ENCODE measurements at places on chromosomes 2 and 18.
A peak's percentile ranks its signal among the peaks of the same experiment; 100 is the strongest.

DNA sequence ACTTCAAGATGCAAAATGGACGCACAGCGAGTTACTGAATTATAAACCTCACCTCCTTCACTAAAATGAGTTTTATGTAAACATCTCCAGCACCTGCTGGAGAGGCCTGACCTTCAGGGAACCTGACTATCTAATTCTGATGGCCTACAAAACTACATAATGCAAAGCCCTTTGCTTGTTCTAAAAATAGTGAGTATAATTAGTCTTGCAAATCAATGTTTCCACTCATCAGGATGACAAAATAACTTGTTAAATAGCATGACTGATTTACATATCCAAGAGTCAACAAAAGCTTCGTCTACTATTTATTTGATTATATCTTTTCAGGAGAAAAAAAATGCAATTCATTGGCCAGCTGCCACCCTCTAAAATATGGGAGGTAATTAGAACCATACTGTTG is 326.3 kb upstream of the MC4R start:
- DNase-seq = no peak

- DNase-seq = no peak
Measured at GRCh38 chr2:215794829-215795546, 218.4 kb downstream of the MREG start.

GRCh38 chr2:25743132-25743830 is 69.9 kb upstream of the DTNB start:
- no peak for DNase-seq

- no peak for DNase-seq
Measured at GRCh38 chr18:67432806-67433205, 83.7 kb downstream of the DSEL start.

DNA sequence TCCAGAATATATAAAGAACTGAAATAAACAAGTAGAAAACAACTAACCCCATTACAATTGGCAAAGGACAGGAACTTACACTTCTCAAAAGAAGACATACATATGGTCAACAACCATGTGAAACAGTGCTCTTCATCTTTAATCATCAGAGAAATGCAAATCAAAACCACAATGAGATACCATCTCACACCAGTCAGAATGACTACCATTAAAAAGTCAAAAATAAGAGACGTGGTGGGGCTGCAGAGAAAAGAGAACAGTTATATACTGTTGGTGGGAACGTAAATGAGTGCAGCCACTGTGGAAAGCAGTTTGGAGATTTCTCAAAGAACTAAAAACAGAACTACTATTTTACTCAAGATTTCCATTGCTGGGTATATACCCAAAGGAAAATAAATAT is 1696.3 kb upstream of the TMEFF2 start:
- DNase-seq = no peak

GRCh38 chr2:21928292-21928691 is 804.5 kb downstream of the TDRD15 start:
- no peak for DNase-seq

GRCh38 chr2:120878970-120879369 is 143.3 kb downstream of the GLI2 start:
- no peak for DNase-seq

GRCh38 chr2:156648522-156648921 is 212.3 kb downstream of the GPD2 start:
- no peak for DNase-seq

- DNase-seq = no peak
Measured at GRCh38 chr18:41043876-41044275, 911.2 kb upstream of the PIK3C3 start.

DNA sequence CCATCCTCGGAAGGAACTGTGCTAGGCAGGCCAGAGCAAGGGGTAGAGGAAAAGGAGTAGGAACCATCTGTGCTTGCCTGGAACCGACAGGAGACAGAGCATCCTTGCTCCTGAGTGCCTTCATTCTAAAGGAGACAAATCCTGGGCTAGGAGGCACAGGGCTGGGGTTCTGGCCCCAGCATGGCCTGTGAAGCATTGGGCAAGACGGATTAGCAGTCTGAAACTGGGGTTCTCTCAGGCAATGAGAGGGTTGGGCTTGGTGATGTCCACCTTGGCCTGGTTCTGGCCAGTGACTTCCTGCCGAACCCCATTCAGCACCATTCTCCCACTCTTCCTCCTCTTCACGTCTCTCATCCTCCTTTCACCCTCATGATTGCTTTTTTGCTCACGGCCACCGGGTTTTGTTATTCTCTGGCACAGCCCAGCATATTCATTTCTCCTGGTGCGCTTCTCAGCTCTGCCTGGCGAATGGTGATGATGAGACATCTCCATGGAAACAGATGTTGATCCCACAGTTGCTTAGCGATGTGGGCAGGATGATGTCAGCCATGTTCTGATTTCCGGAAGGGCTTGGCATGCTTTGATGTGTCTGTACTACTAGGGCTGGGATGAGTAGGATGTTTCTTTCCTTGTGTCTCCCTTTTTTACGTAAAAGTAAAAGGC is 127.7 kb downstream of the CAPN13 start:
- DNase-seq = no peak

GRCh38 chr18:59846814-59847490 is 52.8 kb upstream of the PMAIP1 start:
- DNase-seq = peak; percentile 49

DNA sequence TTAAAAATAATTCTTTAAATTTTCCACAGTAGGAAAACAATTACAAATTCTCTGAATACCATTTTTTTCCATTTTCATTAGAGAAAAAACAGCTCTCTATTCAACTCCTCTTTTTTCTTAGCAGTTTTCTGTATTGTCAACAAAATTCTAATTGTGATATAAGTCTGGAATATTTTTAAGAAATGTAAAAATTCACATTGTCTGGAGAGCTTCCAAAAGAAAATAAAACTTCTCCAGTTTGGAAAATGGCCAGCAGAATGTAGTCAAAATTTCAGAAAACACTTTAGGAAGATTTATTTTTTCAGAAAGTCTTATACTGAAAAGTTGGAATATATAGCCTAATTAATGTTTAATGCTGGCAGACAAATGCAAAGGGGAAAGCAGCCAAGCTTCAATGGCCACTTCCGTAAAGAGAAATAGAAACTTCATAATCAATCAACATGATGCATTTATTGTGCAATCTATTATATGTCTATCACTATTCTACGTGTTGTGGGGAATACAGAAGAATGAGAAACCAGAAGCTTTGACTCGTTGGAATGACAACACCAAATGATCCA is 733.2 kb upstream of the PKDCC start:
- no peak for DNase-seq

GRCh38 chr2:224069172-224069571 is 30.1 kb upstream of the SERPINE2 start:
- DNase-seq = no peak

GRCh38 chr18:30625961-30626360 is 416.6 kb downstream of the DSC3 start:
- no peak for DNase-seq

DNA sequence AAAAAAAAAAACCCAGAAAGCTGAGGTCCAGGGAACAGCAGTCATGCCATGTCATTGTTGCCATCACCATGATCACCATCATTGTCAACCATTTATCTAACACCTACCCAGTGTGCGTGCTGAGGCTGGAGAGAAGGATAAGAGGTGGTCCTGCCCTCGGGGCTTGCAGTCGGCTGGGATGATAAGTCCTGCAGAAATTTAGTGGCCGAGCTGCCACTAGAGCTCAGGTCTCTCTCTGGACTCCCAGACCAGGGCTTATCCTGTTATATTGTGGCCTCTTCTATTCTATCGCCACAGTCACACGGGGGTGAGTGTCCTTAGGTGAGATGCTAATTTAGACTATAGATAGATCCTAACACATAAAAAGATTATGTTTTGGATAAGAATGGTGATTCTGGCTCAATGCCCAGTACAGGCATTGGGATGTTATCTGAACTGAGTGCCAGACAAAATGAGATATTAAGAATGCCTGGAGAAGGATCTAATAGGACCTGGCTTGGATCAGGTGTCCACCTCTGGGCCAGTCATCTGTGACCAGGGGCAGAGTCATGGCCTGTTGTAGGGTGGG is 43.2 kb upstream of the YWHAQ start:
- DNase-seq = no peak

GRCh38 chr2:227634201-227634600 is 16.9 kb downstream of the SCYGR4 start:
- DNase-seq = no peak

GRCh38 chr2:71129114-71129901 is 721 bp downstream of the MCEE start:
- DNase-seq = no peak

DNA sequence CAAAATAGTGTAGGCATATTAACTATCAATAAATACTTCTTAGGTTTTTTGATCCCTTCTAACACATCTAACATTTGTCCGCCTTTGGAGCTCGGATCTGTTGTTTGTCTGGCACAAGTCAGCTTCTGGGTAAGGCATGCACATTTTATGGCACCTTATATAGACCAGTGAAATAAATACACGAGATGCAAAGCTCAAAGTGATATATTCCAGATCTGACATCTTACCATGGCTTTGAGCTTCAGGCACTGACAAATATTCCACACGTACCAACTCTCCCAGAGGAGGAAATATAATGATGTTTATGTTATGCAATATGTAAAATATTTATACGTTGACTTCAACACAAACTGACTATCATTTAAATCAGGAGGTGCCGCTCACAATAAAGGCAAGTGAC is 430.1 kb upstream of the SMIM21 start:
- DNase-seq = no peak

GRCh38 chr2:42057159-42057901 is 9.5 kb downstream of the PKDCC start:
- DNase-seq = no peak

DNA sequence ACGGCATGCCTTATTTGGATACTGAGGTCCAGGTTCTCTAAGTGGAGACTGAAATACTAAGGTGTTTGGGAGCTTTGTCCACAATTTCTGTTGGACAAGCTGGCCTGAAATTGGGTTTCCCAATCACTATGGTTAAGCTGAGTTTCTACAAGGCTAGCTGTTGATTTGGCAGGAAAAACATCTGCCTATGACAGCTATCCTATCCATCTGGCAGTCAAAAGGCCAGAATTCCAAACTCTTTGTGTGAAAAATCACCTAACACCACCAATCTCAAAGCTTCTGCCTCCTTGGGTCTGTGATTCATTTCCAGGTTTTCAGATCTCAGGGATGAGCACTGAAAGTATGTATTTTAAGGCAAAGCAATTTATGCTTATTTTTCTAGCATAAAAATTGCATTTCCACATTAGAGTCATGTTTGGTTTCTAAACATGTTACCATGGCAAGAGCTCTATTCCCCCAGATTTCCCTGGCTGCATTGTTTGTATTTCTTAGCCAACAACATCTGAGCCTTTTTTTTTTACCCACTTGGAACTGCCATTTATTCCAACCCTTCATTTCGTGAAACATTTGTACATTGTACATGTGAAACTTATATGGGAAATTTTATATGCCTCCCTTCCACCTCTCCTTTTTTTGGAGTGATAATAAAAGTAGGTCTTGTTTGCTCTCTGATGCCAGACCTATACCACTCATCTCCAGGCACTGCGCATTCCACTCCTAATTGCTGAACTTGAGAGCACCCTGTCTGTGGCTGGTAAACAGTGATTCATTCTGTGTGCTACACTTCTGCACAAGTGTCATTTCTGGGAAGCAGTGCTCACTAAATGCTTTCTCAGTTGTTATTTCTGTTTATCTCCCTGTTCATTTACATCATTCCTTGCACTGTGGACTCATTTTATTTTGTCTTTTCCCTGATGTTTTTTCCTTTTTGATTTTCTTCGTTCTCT is 15.9 kb upstream of the CCDC85A start:
- DNase-seq = no peak

GRCh38 chr2:160309585-160309984 is 109.5 kb upstream of the ITGB6 start:
- DNase-seq = no peak

DNA sequence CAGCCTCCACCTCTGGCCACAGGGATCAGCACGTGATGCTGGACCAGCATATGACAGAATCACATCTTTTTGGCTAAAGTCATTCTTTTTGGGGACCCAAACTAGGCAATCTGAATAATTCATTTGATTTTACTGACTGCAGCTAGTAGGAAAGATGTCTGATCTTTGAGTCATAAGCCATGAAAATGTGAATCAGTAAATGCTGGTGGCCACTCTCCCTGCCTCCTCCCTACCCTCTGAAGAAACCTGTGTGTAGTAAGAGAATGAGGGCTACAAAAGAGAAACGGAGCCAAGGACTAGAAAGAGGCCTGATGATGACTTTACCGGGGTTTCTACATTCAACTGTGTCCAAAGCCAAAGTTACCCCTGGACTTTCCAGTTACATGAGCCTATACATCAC is 10.1 kb upstream of the LRPPRC start:
- no peak for DNase-seq

- DNase-seq = peak; percentile 38
Measured at GRCh38 chr2:62435720-62436119, 70.3 kb downstream of the TMEM17 start.

GRCh38 chr2:85800586-85800985 is 46.8 kb downstream of the ATOH8 start:
- DNase-seq = no peak

GRCh38 chr2:210503001-210503623 is 26.6 kb upstream of the LANCL1 start:
- no peak for DNase-seq

GRCh38 chr18:48947092-48947491 is 3.7 kb downstream of the SMAD7 start:
- no peak for DNase-seq

GRCh38 chr2:128681507-128681906 is 362.8 kb upstream of the HS6ST1 start:
- DNase-seq = no peak

DNA sequence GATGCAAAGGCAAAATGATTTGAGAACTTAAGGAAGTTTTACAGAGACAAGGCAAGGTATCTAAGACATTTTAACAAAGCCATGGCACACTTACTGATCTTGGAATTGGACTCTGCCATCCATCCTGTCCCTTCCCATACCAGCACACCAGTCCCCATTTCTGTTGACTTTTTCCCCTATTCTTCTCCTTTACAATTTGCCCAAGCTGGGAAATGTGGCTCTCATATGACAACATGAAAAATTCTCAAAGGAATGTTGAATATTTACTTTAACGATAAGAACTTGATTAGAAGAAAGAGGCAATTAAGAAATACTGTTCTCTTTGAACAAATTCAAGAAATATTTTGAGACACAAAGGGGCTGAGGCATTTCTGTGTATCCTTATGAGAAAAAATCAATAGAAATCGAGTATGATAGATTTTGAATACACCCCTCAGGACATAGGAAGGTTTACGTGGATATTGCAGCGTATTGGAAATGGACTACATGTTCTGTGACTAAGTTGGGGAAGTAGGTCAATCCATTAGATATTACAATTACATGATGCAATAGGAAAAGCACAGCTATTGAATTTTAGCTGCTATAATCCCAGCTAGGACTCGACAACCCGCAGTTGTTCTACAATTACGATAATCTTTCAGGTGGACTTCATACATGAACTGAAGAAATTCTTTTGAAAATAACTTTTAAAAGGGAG is 201.6 kb downstream of the TRIB2 start:
- DNase-seq = no peak

GRCh38 chr2:150759106-150759505 is 271.6 kb upstream of the RND3 start:
- DNase-seq = no peak
